ENCODE measurements at places on chromosomes 7 and 10.

DNA sequence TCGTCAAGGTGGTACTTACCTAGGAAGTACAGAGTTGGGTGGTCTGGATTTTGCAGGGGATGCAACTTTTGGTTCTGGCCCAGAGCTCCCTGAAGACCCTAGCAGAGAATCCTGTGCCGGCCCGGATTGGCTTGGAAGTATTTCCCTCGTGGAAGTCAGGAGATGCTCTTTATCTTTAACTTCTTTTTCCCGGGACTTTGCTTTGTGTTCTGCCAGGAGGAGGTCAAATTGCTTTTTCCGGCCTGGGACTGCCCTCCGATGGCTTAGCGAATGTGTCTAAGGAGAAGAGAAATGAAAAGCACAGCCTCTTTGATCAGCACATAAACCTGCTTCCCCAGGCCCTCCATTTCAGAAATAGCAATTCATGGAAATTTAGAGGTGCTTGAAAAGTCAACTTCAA lies 57.0 kb upstream of the EFCAB10 start:
- DNase-seq = no peak

DNA sequence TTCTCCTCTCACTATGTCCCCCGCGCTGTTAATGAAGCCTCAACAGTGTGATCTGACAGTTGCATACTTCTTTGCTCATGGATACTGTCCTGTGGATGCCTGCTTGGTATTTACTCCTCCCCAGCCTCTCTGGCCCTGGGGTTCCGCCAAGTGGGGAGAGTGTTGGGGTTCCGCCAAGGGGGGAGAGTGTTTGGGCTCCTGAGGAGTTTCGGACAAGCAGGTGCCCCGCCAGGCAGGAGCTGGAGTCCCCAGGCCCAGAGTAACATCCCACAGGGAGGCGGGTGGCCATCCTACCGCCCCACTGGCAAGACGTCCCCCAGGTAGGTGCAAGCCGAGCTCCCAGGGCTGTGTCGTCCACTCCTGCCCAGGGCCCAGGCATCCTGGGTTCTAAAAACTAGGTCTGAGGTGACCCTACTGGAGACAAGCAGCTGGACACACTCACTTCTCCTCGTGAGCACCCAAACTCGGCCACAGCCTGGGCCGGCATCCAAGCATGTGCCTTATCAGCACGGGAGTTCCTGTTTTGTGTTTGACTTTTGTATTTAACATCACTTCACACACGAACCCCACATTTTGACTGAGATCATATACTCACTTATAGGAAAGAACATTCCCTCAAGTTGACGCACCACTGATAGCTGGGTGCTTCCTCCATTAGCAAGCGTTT lies 34.2 kb downstream of the CAMK2B start:
- DNase-seq = no peak

GRCh38 chr10:99883523-99883922 lies 101.1 kb downstream of the ABCC2 start:
- DNase-seq = no peak

DNA sequence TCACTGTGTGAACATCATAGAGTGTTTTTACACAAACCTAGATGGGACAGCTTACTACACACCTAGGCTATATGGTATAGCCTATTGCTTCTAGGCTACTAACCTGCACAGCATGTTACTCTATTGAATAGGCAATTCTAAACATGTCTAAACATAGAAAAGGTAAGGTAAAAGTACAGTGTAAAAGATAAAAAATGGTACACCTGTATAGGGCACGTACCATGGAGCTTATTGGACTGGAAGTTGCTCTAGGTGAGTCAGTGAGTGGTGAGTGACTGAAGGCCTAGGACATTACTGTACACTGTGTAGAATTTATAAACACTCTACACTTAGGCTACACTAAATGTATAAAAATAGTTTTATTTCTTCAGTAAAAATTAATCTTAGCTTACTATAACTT lies 182.0 kb upstream of the THSD7A start:
- DNase-seq = no peak

DNA sequence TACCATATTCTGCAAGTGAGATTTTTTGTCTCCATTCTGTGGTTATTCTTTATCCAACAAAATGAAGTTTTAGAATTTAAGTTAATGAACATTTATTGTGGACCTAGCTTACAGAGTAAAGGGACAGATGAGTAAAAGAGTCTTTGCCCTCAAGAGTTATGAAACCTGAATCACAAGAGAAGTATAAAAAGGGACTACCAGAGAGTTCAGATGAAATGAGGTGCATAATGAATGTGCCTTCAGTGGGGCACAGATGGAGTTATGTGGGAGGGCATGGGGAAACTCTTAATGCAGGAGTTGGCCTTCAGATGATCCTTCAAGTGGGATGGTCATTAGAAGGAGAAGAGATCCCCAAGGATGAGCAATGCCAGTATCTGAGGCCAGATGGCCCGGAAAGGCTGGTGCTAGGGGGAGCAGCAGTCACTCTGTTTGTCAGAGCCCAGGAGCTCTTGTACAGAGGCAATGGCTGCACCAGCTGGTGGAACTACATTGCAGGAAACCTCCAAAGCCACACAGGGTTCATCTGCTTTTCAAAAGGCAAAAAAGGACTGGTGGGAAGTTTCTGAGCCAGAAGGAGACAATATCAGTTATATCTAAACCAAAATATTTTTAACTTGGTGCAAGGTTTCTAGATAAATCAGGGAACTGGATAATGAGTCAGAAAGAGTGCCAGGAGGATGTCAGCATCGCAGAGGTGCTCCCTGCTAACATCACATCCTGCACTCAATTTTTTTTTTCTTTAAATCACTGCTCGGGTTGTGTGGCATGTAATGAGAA lies 162.0 kb downstream of the KLF6 start:
- DNase-seq = no peak

GRCh38 chr7:26426096-26426495 lies 134.4 kb downstream of the SNX10 start:
- no peak for DNase-seq

DNA sequence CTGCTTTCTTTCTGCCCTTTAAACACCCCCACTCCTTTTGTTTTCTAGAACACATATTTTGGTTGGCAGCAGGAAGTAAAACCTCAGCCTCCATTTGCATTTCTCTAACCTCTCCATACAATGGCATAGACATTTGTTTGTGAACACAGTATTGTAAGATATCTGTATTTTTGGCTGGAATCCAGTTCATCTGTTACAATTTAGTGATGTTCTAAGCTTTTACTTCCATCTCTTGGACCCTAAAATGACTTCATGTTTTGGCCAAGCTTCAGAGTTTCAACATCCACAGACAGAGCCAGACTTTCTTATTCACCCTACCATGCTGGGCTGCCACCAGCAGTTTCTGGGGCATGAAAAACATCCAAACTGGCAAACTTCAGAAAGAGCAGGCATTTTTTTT lies 21.1 kb upstream of the AUTS2 start:
- no peak for DNase-seq

- no peak for DNase-seq
These were observed 281.1 kb downstream of the CCDC3 start for GRCh38 chr10:12720217-12720981.

DNA sequence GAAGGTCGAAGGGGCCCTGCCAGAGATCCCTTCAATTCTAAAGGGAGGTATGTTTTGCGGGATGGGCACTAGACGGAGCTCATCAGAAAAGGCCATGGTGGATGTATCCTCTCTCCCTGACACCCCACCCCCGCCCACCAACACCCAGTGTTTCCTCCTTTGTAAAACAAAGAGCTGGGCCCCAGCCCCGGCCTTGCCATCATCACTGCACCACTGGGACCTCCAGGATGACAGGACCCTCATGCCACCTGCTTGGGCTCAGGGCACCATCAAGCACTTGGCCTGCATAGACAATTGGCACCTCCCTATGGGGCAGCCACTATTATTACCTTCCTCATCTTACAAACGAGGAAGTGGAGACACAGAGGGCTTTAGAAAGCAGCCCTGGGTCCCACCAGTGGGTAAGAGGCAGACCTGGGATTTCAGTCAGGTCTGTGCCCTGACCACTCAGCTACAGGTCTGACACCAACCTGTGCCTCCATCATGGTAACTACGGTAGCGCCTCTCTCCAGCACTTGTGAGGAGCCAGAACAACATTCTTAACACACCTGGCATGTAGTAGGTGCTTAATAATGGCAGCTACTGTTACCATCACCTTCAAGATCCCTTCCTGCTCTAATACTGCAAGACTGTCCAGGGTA lies 2.0 kb downstream of the CALML3 start:
- no peak for DNase-seq

DNA sequence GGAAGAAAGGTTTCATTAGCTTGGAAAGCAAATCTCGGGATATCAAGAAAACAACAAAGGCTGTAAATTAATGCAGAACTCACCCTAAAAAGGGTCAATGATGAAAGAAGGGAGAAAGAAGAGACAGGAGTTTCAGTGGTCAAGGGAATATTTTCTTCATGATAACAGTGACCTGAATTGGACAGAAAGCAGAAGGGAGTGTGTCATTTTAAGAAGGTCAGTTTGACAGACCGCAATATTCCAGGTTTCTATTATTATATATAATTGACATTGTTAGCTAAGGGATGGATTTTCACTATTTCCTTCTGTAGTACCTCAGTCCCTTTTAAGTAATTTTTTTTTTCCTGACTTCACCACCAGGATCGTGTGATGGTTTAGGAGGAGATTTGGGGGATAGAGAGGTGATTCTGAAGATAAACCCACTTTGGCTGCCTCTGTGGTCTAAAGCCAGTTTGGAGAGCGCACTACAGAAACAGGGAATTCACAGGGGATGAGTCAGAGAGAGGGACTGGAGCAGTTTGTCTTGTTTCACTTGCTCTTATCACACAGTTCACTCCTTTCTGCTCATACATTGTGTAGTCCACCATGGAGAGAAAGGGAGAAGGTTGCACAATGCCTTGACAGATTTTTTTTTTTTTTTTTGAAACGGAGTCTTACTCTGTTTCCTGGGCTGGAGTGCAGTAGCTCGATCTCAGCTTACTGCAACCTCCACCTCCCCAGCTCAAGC lies 417.9 kb downstream of the AUTS2 start:
- no peak for DNase-seq

GRCh38 chr7:36906448-36906847 lies 182.2 kb upstream of the AOAH start:
- no peak for DNase-seq

- DNase-seq = no peak
These were observed 885.2 kb upstream of the SORCS1 start for GRCh38 chr10:108049668-108050067.

DNA sequence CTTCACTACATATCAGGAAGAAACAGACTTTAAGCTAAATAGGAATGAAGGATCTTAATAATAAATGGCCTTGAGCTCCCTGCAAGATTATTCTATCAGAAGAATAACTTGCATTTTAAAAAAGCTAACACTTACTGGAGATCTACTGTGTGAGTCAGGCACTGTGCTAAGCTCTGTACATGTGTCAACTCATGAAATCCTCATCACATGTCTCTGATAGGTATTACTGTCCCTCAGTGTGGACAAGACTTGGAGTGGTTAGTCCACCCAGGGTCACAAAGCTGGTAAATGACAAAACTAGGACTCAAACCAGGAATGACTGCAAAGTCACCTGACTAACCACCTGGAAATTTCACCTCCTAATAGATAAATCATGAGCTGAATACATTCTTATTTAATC lies 57.1 kb upstream of the KCTD7 start:
- no peak for DNase-seq

GRCh38 chr10:33137356-33138005 lies 179.5 kb upstream of the ITGB1 start:
- DNase-seq = no peak

DNA sequence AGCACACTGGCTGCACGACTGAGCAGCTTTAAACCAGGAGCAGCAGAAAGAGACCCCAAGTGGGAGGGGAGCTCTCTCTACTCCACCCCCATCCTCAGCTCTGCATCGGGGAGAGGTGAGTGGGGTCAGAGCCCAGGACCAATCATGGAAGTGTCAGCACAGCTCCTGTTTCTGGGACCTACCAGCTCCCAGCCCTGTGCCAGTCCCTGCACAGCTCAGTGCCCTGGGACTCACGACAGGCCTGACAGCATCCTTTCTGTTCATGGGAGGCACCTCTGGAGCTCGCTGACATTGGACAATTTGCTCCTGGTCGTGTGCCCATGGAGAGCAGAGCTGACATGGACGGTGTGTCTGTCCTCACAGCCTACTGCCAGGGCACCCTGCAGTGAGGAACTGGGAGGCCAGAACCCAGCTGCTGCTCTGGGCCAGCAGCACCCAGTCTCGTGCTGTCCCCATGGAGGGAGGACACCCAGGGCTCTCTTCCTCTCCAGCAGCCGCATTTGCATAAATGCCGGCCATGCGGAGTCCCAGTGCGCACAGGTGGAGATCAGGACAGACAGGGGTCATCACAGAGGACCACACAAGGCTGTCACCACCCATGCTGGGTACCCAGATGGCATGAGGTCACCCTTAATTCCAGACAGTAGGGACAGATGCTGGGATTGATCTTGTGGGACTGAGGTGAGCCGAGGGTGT lies 45.9 kb upstream of the MSMB start:
- no peak for DNase-seq

DNA sequence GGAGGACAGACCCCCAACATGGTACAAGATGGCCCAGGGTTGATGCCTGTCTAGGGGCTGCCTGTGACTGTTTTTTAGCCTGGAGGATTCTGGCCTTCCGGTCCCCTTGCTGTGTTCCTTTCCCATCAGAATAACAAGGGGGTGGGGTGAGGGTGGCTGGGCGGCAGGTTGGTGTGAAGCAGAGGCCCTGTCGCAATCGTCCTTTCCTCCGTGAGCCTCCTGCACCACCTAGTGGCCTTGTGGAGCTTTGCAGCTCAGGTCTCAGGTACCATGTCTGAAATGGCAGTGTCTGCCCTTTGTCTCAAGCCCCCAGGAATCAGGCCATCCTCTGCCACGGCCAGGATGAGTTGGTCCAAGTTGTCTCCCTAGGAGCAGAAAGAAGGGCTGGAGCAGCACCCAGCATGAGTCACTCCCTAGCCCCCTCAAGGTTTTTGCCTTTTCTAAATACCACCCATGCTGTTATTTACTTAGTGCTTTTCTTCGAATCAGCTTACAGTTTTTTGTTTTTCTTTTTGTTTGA lies 24.2 kb downstream of the TACR2 start:
- DNase-seq = peak; percentile 67

GRCh38 chr7:90473814-90474213 lies 4.4 kb downstream of the PTTG1IP2 start:
- no peak for DNase-seq

- DNase-seq = no peak
These were observed 53.8 kb downstream of the INPP5A start for GRCh38 chr10:132591166-132591971.

- DNase-seq = no peak
These were observed 6.5 kb downstream of the DUSP5 start for GRCh38 chr10:110504111-110504735.

- no peak for DNase-seq
These were observed 32.5 kb upstream of the TRUB1 start for GRCh38 chr10:114905450-114905849.

GRCh38 chr7:24715171-24715570 lies 42.1 kb downstream of the GSDME start:
- no peak for DNase-seq

DNA sequence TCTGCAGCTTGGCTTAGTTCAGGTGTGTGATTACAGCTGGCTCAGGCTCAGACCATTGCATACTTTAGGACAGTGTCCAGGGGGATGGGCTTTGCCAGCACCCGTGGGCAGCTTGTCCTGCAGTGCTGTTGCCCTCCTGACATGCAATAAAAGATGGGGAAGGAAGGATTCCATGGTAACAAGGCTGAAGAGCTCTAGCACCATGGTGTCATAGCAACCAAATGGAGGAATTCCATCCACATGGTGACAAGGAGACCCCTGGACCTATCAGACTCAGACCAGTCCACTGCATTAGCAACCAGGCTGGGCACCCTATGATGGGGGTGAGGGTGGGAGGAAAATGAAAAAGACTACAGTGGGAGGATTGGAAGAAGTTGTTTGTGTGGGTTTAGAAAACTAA lies 49.9 kb downstream of the SORCS3 start:
- DNase-seq = no peak

GRCh38 chr10:113111900-113112853 lies 162.1 kb downstream of the TCF7L2 start:
- no peak for DNase-seq
